ENCODE measurements at places on chromosomes 2 and 18.

- no peak for DNase-seq
These were observed 65.9 kb upstream of the CAVIN2 start for GRCh38 chr2:191912764-191913163.

DNA sequence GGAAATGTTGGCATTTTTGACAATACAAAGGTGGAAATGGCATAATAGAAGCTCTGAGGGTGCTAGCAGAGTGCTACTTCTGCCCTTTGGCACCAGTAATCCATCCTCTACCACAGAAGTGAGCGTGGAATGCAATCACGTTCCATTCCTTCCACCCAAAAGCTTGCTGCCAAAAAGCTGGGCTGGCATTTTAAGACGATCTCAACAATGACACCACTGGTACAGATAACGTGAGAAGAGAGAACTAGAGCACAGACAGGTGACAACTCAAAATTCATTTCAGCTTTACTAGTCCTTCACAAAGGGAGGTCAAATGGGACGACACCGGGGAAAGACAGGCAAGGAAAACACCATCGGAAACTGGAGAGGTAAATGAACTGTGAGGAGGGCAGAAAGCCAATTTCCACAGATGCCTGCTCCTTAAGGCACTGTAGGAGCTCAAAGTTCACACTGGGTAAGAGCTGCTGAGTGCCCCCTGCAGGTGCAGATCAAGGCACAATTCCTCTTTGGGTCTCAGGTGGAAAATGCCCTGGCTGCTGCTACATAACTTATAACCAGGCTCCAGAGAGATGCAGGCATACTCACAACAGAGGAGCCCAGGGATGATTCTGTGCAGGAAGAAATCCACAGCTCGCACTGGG lies 50.7 kb upstream of the RNU4ATAC start:
- no peak for DNase-seq

DNA sequence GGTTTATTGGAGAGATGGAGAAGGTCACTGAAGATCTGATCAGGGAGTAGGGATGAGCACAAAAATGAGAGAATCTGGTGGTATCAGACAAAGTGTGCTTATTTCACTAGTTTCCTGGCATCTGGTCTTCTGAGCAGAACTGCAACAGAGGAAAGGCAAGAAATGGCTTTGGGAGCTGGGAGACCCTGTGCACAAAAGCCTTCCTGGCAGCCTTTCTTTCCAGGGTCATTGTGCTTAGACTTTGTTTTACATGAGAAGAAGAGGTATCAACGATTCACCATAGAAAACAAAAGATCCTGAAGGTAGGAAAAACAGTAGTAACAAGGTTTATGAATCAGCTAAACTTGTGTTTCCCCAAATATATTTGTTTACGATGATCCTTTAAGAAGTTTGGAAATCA lies 162.9 kb downstream of the CNTNAP5 start:
- DNase-seq: no peak

GRCh38 chr2:108604196-108604595 lies 69.9 kb downstream of the LIMS1 start:
- no peak for DNase-seq

DNA sequence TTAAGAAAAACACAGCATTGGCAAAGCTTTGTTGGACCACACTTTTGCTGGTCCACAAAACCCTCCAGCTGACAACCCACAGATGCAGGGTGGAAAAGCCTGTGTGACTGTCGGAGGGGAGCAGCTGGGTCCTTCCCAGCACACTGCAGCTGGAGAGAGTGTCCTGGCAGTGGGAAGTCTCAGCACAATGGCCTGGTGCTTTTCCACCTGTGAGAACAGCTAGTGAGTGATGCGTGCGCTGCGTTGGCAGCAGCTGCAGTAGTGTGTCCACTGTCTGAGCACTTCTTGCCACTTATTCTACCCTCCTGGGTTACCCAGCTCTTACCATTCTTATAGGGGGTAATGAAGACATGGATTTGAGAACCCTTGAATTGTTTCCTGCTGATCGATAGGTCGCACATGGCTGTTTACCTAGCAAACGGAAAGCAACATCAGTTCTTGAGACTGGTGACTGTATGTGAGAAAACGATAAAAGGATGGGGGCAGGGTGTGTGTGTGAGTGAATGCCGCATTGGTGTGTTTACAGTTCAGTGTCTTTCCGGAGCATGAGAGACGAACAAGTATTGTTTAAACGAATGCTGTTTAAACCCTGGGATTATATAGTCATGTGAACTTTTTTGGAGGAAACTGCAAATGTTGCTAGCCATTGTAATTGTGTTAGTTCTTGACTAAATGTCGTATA lies 69.7 kb downstream of the LYPD6 start:
- no peak for DNase-seq

DNA sequence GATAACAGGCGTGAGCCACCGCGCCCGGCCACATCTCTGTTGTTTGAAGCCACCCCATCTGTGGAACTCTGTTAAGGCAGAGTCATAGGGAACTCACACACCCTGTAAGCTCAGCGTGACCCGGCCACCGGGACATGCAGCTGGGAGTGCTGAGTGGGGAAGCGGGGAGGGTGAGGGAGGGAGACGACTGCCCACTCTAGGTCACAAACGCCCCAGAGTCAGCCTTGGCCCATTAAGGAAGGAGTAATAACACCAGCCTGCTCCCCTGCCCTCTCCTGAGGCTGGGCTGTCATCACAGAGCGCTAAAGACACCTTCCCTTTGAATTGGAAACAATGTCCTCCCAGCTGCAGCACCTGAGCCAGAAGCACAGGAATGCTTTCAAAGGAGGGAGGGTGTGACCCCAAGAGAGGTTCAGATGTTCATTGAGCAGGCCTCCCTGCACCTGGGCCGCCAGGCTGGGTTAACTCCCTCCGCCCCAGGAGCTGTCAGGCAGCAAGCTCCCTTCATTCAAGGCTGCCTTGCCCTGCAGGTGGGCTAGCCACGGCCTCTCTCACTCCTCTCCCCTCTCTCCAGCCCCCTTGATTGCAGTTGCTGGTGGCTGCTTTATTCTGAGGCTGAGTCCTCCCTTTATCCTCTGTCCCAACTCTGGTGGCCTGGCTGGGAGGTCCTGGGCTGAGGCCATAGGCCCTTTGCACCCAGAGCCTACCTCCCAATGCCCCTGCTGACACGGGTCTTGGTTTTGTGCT lies 77.2 kb upstream of the HPCAL1 start:
- no peak for DNase-seq

GRCh38 chr2:133658020-133658903 lies 90.0 kb upstream of the NCKAP5 start:
- DNase-seq: no peak

DNA sequence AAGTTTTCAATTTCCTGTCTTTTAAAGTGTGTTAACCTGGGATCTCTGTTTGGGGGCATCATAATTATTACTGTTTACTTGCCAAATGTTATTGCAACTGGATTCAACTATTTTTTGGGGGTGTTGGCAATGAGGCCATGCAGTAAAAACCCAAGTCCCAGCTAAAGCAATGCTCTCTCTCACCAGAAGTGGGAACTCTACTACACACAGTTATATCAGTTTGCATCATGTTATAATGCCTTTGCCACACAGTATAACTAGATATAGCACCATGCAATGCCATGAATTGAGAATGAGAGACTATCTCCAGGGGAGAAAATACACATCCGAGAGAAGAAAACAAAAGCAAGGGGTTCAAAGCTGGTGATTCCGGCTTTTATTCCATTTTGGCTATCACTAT lies 79.0 kb downstream of the GCA start:
- no peak for DNase-seq

- peak; percentile 55 for DNase-seq
These were observed 7.8 kb upstream of the ARHGAP25 start for GRCh38 chr2:68726608-68727367.

- no peak for DNase-seq
These were observed 387.1 kb downstream of the PTPRM start for GRCh38 chr18:7954238-7954637.

- DNase-seq: peak; percentile 67
These were observed 610.0 kb upstream of the RAB6C start for GRCh38 chr2:129369437-129369836.

- DNase-seq: no peak
These were observed 2.0 kb upstream of the THUMPD2 start for GRCh38 chr2:39780825-39781600.

GRCh38 chr2:26614216-26615138 lies 26.7 kb downstream of the CIB4 start:
- no peak for DNase-seq

- peak; percentile 98 for DNase-seq
These were observed at the start of gene YIPF4 for GRCh38 chr2:32277674-32278477. YIPF4 (plus strand) TSS chr2:32277904; CDS start chr2:32278156, 252 bp downstream.

DNA sequence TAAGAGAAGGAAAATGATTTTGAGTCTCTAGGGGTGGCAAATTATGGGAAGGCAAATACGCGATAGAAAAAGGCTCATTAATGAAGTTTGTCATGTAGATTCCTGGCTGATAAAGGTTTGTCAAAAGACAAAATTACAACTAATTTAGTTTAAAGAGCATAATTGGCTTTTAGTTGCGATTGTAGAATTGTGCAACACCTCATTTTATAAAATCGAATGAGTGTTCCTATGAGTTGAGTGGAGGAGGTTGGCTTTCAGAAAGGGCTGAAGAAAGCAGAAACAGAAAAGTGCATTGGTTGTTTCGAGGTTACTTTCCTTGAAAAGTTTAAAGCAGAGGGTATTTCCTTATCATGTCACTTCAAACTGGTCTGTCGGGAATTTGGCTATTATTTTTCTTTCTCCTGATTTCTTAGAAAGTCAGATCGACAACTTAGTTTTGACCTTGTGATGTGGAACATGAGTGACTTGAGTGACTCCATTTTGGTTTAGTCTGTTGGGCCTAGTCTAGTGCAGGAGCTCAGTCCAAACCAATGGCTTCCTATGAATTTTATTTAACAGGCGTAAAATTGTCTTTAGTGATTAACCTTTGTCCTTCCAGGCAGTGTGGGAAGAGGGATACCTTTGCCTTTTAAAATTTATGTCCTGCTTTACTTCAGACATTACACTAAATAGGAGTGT lies 2.2 kb upstream of the PCYOX1 start:
- DNase-seq: no peak

- DNase-seq: no peak
These were observed 57.3 kb downstream of the UNC50 start for GRCh38 chr2:98665677-98666076.

DNA sequence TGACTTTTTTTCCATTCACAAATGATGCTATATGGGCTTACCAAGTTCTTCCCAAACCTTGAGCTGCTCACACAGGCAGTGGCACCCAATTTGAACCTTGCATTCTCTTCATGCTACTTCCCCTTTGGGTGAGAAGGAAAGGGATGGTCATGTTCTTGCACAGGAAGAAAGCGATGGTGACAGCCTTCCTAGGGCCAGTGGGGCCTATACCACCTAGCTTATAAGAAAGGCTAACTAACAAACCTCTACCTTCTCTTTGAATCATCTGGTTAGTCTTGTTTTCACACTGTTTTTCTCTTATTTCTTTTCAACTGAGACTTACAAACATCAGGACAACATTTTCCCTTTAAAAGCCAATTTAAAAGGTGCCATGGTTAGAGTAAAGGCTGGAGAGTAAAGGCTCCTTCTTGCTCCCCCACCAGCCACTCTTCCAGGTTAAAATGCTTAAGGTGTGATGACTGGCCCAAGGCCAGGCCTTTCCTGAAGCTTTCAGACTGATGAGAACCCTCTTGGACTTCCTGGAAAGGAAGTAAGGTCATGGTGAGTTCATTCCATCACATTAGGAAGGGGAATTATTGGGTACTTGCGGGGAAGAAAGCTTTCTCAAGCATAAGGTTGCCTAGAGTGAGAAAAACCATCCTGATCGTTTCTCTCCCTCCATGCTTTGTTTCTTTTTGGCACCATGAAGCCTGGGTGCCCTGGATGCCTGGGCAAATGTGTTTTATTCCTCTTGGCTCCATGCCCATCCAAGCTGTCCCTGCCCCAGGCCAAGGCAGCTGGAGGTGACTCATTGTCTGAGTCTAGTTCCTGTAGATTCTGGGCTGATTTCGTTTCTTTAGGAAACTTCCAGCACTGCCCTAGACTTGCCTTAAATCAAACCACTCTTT lies 41.4 kb upstream of the ITGB6 start:
- no peak for DNase-seq

DNA sequence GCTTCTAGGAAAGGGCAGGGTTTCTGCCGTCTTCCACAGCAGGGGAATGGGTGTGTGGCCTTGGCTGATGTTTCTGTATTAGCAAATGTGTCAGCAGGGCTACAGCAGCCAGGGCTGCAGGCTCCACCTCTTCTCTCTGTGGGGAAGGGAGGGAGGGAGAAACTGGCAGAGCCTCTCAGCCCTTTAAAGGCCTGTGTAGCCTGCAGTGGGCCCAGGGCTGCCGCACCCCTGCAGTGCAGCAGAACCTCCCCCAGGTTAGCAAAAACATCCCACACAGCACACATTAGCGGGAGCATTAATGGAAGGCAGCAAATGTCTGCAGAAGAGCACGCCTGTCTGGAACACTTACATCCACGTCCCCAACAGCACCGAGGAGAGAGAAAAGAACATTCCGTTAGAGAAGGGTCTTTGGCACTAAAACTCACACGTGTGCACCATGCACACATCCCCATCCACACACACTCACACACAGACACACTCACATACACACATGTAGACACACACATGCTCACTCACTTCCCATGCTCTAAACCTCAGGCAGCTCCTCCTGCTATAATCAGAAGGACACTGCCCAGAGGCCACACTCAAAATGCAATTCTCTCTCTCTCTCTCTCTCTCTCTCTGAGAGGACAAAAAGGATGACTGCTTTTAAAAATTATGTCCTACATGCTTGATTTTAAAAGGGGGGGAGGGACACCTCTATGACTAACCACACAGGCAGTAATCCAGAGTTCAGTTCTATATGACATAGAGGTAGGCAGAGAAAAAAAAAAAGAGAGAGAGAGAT lies 24.1 kb downstream of the MRPL35 start:
- no peak for DNase-seq

DNA sequence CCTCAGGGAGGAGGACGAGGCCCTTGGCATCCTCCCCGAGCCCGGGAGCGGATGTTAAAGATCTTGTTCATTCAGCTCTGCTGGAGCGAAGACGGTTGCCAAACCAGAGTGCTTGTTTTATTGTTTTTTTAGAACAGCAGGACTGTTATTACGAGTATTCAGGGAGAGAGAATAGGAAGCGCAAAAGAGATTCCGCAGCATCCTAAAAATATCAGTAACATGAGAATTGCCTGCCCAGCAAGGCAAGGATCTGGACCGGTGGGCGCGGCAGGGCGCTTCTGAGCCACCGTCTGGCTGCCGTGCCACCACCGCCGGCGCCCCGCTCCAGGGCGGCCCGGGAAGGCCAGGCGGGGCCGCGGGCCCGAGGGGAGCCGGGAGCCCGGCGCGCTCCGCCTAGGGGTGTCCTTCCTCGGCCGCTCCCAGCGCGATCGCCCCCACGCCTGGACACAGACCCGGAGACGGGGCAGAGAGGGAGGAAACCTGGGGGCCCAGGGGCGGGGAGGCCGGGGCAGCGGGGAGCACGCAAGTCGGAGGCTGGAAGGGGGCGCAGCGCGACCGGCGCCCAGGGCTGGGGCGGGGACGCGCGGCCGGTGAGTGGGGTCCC lies 843 bp downstream of the CYS1 start:
- peak; percentile 59 for DNase-seq
